LoVo (cell line): ENCODE measurements at places on chromosomes 7 and 10.
A peak's percentile ranks its signal among the peaks of the same experiment; 100 is the strongest.

- DNase-seq: no peak
Observed at GRCh38 chr7:47580175-47580706, 1.7 kb downstream of the TNS3 start.

- no peak for DNase-seq
Observed at GRCh38 chr10:13711291-13711690, 124.5 kb downstream of the PRPF18 start.

DNA sequence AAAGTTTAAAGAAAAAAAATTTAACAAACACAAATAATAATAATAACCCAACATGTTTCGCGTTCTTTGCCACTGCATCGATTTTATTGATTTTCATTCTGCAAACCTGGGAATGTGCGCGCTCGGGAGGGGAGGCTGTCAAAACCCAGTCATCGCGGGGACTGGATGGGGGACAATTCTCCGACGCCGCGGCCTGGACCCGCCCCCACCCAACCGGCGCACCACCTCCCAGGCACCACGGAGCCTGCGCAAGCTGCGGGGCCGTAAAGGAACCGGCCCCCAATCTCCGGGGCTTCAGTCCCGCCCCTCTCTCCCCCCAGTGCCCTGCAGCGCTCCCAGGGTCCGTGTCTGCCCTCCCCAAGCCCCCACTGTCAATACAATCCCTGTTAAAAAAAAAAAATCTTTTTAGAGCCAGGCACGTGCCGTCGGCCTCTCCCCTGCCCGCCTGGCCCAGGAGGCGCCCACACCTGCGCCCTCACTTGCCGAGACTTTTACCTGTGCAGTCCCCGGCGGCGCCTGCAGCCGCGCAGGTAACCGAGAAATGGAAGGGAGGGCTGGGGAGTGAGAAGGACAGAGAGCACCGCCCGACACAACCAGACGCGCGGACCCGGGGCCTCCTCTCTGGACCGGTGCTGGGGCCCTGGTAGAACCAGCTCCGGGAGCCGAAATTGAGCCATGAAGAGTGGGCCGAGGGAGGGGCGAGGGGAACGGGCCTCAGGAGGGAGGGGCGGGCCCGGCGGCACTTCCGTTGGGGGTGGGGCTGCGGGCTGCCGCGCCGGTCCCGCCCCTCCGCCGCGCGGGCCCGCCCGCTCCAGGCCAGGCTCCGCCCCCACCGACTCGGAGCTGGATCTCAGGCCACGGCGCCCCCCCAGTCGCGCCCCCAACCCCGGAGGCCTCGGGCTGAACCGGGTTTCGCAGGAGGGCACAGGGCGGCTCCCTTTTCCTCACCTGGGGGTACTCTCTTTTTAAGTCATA, 7.6 kb upstream of the ZNF503 start:
- DNase-seq: peak; percentile 72

DNA sequence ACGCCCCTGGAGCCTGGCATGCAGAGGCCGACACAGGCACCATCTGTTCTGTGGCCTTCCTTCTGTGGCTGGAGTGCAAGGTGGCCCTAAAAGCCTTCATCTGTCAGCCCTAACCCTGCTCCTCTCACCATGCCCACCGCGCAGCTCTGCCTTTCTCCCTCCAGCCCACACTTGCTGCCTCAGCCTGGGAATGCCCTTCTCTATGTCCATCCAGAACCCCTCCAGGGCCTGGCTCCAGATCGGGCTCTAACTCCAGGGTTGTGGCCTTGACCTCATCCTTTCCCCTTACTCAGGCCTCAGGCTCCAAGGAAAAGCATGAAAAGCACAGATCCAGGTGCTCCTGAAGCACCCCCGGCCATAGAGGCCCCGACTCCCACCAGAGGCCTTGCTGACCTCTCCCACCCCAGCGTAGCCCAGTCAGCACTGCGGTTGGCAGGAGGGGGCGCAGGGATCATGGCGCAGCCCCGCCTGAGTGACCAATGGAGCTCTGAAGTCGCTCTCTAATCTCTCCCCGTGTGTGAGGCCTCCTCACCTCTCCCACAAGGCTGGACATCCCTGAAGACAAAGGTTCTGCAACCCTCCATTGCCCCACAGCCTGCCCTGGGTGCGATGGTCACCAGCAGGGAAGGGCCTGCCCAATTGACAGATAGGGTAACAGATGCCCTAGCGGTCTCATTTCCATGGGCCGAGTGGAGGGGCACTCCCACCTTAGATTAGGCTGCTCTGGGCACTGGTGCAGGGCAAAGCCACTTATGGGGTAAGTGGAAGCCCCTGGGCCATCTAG, 9.2 kb downstream of the ZCCHC24 start:
- no peak for DNase-seq

DNA sequence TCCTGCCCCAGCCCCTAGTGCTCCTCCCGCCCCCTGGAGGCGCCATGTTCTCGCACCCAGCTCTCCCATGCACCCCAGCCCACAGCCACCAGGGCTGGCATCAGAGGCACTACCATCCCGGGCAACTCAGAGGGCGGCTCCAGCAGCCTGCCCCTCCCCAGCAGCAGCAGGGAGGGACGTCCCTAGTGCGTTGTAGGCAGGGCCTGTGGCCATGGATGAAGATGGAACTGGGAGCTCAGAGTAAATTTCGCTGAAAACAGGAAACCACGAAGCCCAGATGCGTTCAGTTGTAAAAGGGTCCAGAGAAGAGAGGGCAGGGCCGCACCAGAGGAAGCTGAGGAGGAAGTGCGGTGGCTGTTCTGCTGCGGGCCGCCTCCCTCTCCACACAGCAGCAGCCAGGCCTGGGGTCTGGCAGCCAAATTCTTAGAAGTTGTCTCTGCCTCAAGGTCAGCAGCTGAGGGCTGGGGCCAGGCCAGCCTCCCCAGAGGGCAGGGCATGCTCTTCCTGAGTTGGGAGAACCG, 24.6 kb downstream of the VSIR start:
- DNase-seq: no peak
